ENCODE measurements at places on chromosomes 11 and 22. TPM values are rescaled to one million over a fixed set of nuclear protein-coding genes. Genes with fewer than 3 reads are reported as not detected.

PNPLA5 gene
- total RNA-seq, result not detected

HOATZ gene
- total RNA-seq, result 15.0 TPM

C11orf91 gene
- total RNA-seq, result not detected

NELL1 gene
- total RNA-seq, result 0.15 TPM

CYP2R1 gene
- total RNA-seq, result 12.3 TPM

MMP8 gene
- total RNA-seq, result 0.44 TPM

LRRC10B gene
- 6.4 TPM for total RNA-seq

OR4D9 gene
- total RNA-seq, result not detected

TNNT3 gene
- 4.7 TPM for total RNA-seq

NAALAD2 gene
- 1.6 TPM for total RNA-seq

MMP12 gene
- total RNA-seq, result 0.27 TPM

DNA sequence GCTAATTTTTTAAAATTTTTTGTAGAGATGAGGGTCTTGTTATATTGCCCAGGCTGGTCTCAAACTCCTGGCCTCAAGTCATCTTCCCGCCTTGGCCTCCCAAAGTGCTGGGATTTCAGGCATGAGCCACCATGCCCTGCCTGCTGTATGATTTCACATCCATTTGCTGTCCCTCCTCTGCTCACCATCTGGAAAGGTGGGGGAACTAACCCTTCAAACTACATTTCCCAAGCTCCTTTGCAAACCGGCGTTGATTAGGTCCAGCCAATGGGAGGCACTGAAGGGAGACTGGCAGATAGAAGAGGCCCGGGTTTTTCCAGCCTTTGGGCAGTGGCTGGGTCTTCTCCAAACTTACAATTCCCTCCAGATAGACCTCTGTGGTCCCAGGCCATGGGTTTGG, 19.3 kb downstream of the RFPL1 start:
- no peaks in the 10 kb centered on the region for H3K4me1 ChIP-seq
- no peak overlapping the region for H3K27ac ChIP-seq
- H3K4me3 ChIP-seq, result no peak overlapping the region
- no peak for DNase-seq
- H3K36me3 ChIP-seq, result no peaks in the 10 kb centered on the region

GRCh38 chr11:60710482-60710881, 11.1 kb downstream of the MS4A8 start:
- H3K36me3 ChIP-seq, result no peaks in the 10 kb centered on the region
- no peaks in the 10 kb centered on the region for H3K4me1 ChIP-seq
- DNase-seq, result no peak
- H3K4me3 ChIP-seq, result no peak overlapping the region
- H3K27ac ChIP-seq, result no peak overlapping the region

DNA sequence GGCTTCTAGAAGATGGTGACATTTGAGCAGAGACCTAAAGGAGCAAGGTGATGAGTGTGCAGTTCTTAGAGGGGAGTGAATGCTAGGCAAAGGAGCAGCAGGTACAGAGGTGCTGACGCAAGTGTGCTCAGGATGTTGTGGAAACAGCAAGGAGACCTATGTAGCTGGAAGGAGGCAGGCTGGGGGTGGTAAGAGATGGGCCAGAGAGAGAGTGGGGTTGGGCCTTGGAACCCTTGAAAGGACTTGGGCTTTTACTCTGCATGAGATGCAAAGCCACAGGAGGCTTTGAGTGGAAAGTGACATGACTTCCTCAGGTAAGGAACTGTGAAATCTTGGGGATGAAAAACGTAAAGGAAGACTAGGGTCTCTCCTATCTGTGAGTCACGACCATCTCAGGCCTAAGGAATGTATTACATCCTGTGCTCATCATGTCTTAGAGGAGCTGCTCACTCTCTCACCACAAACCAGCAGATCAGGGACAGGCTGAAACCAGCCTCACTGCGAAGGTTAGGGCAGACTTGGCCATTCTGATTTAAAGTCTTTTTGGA, 65.4 kb downstream of the MICAL2 start:
- H3K27me3 ChIP-seq, result no peaks in the 10 kb centered on the region
- peaks cover 47% of the 10 kb centered on the region for H3K4me1 ChIP-seq
- no peak overlapping the region for H3K27ac ChIP-seq
- no peak for DNase-seq
- H3K4me3 ChIP-seq, result no peak overlapping the region
- H3K36me3 ChIP-seq, result no peaks in the 10 kb centered on the region

- no peak for DNase-seq
- no peak overlapping the region for H3K4me3 ChIP-seq
- H3K27ac ChIP-seq, result no peak overlapping the region
- peaks cover 6% of the 10 kb centered on the region for H3K4me1 ChIP-seq
- H3K36me3 ChIP-seq, result no peaks in the 10 kb centered on the region
Measured at GRCh38 chr11:75505916-75506692, 19.6 kb downstream of the GDPD5 start.

- no peak overlapping the region for H3K4me3 ChIP-seq
- peak overlapping the region; percentile 67 for H3K27ac ChIP-seq
- H3K4me1 ChIP-seq, result no peaks in the 10 kb centered on the region
- no peaks in the 10 kb centered on the region for H3K36me3 ChIP-seq
- no peak for DNase-seq
- peaks cover 3% of the 10 kb centered on the region for H3K27me3 ChIP-seq
Measured at GRCh38 chr22:30434843-30435242, 9.3 kb downstream of the MTFP1 start.

- H3K27me3 ChIP-seq, result no peaks in the 10 kb centered on the region
- no peak for DNase-seq
- H3K4me1 ChIP-seq, result no peaks in the 10 kb centered on the region
- no peak overlapping the region for H3K4me3 ChIP-seq
- no peaks in the 10 kb centered on the region for H3K36me3 ChIP-seq
Measured at GRCh38 chr11:27673979-27674663, 26.1 kb downstream of the BDNF start.

GRCh38 chr22:46587492-46588278, 32.5 kb upstream of the GRAMD4 start:
- peak overlapping the region; percentile 2 for H3K27ac ChIP-seq
- no peak overlapping the region for H3K4me3 ChIP-seq
- peak; percentile 68 for DNase-seq
- H3K4me1 ChIP-seq, result peaks cover 65% of the 10 kb centered on the region
- no peaks in the 10 kb centered on the region for H3K36me3 ChIP-seq
- no peaks in the 10 kb centered on the region for H3K27me3 ChIP-seq

GRCh38 chr11:62707277-62707861, at the start of the genes BSCL2 and GNG3:
TSS of gene BSCL2 (minus strand) at chr11:62707424. CDS start at chr11:62707195, 229 bp downstream.
TSS of gene GNG3 (plus strand) at chr11:62707676. CDS start at chr11:62708296, 620 bp downstream.
- DNase-seq, result no peak
- H3K27me3 ChIP-seq, result no peaks in the 10 kb centered on the region
- peak within 1 kb of the TSS; percentile 95 for H3K27ac ChIP-seq
- H3K36me3 ChIP-seq, result peaks cover 21% of the 10 kb centered on the region

DNA sequence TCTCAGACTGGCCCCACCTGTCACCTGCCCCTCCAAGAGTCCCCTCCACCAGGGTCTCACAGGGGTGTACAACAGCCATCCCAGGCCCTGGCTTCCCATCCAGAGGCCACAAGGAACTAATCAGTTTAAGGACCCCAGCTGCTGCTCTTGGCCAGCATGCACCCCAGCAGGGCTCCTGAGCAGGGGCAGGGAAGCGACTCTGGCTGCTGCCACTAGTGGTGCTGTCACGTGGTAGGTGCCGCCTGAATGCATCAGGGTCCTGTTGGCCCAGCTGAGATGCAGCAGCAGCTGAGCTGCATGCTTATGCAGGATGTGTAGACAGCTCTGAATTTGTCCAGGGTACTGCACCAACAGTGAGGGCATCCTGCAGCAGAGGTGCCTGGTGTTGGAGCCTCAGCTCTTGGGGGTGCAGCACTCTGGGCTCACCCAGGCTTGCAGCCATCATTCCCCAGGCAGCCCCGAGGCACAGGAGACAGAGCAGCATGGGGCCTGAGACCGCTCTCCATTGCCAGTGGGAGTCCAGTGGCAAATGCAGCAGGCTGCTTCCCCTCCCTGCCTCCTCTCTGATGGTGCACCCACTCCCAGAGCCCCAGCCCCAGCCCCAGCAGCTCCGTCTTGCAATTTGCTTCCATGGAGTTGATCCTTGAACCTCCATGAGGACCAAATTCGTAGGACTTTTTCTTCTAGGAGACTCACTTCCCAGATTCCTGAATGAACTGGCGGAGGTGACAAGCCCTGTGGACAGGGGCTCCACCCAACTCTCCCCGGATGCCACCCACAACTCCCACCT, 98.7 kb downstream of the MPPED1 start:
- DNase-seq, result no peak
- H3K4me3 ChIP-seq, result no peak overlapping the region
- no peaks in the 10 kb centered on the region for H3K4me1 ChIP-seq
- no peak overlapping the region for H3K27ac ChIP-seq

- no peaks in the 10 kb centered on the region for H3K36me3 ChIP-seq
- no peak for DNase-seq
- no peaks in the 10 kb centered on the region for H3K27me3 ChIP-seq
- no peak overlapping the region for H3K27ac ChIP-seq
Measured at GRCh38 chr11:76155500-76156227, 50.6 kb downstream of the WNT11 start.

DNA sequence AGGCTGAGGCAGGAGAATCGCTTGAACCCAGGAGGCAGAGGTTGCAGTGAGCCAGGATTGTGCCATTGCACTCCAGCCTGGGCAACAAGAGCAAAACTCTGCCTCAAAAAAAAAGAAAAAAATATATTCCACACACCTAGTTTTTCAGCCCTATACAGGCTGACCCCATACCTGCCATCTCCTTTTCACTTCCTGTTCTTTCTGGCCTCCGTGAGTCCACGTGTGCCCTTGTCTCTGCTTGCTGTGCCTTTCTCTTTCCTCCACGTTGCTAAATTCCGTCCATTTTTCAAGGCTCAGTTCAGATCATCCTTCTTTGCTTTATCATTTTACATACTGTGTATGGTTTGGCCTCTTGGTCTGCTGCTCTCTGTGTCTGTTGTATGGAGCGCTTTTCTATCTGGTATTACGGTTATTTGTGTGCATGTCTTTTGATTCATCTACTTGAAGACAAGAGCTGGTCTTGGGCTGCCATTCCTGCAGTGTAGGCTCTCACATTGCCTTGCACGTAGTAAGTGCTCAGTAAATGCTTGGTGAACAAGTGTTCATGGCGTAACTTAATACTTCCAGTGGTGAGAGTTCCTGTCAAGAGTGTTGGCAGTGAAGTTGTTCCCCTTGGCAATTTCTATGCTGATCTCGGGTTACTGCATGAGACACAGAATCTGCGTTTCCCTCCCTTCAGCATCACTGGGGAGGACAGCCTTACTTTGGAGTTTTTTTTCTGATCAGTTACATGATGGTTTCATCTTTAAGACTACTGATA, 57.5 kb downstream of the PTPRJ start:
- H3K36me3 ChIP-seq, result no peaks in the 10 kb centered on the region
- H3K4me1 ChIP-seq, result peaks cover 34% of the 10 kb centered on the region
- no peak overlapping the region for H3K27ac ChIP-seq
- H3K27me3 ChIP-seq, result no peaks in the 10 kb centered on the region
- no peak overlapping the region for H3K4me3 ChIP-seq
- DNase-seq, result no peak

DNA sequence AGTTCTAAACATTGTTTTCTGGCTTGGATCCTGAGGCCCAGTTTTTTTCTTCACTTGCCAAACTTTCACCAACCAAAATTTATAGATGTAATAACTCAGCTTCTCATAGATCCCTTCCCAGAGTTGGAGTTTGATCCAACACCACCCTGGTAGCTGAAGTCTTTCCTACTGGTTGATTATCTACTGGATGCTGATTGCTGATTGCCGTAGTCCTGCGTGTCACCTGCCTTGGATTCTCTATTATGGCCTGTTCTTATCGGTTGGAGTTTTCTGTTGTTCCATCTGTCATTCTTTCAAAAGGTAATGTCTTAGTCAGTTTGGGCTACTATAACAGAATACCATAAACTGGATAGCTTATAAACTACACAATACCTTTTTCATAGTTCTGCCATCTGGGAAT, 17.3 kb upstream of the OR6X1 start:
- no peak for DNase-seq
- no peak overlapping the region for H3K4me3 ChIP-seq
- H3K27ac ChIP-seq, result no peak overlapping the region
- no peaks in the 10 kb centered on the region for H3K36me3 ChIP-seq
- H3K4me1 ChIP-seq, result no peaks in the 10 kb centered on the region

DNA sequence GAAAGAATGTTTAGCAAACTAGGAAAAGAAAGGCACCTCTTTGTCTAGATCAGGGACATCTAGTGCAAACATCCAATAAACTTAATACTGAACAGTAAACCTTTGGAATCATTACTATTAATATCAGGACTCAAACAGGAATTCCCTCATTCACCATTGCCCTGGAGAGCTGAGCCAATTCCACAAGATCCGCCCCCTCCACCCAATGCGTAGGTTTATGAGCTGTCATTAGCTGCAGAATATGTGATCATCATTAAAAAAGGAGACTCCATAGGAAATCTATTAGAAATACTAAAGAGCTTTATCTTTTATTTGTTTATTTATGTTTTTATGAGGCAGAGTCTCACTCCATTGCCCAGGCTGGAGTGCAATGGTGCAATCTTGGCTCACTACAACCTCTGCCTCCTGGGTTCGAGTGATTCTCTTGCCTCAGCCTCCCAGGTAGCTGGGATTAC, 5.5 kb downstream of the IL17REL start:
- H3K4me1 ChIP-seq, result peaks cover 4% of the 10 kb centered on the region
- no peak overlapping the region for H3K27ac ChIP-seq
- DNase-seq, result no peak
- peaks cover 29% of the 10 kb centered on the region for H3K27me3 ChIP-seq
- no peak overlapping the region for H3K4me3 ChIP-seq

DNA sequence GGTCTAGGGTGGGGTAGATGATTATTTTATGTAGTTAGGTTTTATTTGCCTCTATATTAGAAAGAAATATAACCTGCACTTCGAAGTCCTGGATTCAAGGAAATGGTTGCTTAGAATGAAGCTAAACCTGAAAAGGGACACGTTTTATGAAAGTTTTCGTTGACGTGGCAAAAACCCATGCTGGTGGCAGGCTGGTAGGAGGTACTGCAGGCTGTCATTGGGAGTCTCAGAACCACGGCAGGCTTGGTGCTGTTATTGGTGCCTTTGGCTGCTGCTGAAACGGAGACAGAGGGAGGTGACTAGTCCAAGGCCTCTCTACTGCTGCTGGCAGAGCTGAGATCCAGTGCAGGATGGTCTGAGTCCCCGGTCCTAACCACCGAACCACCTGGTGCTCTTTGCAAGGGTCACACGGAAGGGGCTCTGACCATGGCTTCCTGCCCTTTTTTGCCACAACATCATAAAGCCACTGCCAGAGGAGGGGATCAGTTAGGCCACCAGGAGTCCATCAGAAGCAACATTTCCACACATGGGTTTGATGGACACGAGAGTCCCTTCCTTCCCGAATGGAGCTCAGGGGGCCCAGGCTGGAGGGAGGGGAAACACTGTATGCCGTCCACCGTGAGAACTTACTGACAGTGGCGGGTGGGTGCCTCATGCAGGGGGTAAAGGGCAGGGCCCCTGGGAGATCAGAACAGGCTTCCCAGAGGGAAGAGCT, 13.4 kb downstream of the CSF2RB start:
- H3K36me3 ChIP-seq, result peaks cover 40% of the 10 kb centered on the region
- H3K27ac ChIP-seq, result no peak overlapping the region
- peaks cover 5% of the 10 kb centered on the region for H3K4me1 ChIP-seq
- DNase-seq, result no peak
- peaks cover 6% of the 10 kb centered on the region for H3K27me3 ChIP-seq

- no peak overlapping the region for H3K4me3 ChIP-seq
- no peaks in the 10 kb centered on the region for H3K27me3 ChIP-seq
- no peak overlapping the region for H3K27ac ChIP-seq
- H3K36me3 ChIP-seq, result no peaks in the 10 kb centered on the region
- no peaks in the 10 kb centered on the region for H3K4me1 ChIP-seq
Measured at GRCh38 chr11:26761361-26761809, 39.5 kb upstream of the SLC5A12 start.

- H3K27ac ChIP-seq, result no peak overlapping the region
- H3K4me3 ChIP-seq, result peak overlapping the region; percentile 65
- no peak for DNase-seq
- H3K4me1 ChIP-seq, result peaks cover 39% of the 10 kb centered on the region
- H3K27me3 ChIP-seq, result peaks cover 33% of the 10 kb centered on the region
Measured at GRCh38 chr11:130452176-130452575, 3.7 kb downstream of the ADAMTS15 start.

GRCh38 chr11:86523738-86524619, 148.4 kb downstream of the ME3 start:
- no peak overlapping the region for H3K4me3 ChIP-seq
- H3K27me3 ChIP-seq, result no peaks in the 10 kb centered on the region
- H3K27ac ChIP-seq, result peak overlapping the region; percentile 46
